Stimulated activated CD4-positive, alpha-beta T cell treated with anti-CD3 and anti-CD28 coated beads, Interleukin-15, amount 100 ng/mL, for 1 hour (primary cell): ENCODE measurements at places on chromosomes 6 and 20.

- no peak for DNase-seq
Observed at GRCh38 chr6:170023620-170024521, 267.0 kb downstream of the DLL1 start.

GRCh38 chr6:41352396-41352795 lies 17.0 kb downstream of the NCR2 start:
- DNase-seq: no peak

DNA sequence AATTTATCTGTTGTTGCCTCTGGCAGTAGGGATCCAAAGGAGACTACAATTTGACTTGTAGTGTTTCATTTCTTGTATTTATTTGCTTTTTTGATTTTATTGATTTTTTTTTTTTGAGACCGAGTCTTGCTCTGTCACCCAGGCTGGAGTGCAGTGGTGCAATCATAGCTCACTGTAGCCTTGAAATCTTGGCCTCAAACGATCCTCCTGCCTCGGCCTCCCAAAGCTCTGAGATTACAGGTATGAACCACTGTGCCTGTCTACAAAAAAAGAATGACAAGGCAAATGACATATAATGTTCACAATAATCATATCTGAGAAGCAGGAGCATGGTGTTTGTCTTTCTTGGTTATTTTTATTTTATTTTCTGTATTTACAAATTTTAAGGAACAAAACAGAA lies 117.6 kb upstream of the RNF24 start:
- DNase-seq: no peak

GRCh38 chr6:139533573-139534471 lies 159.4 kb upstream of the CITED2 start:
- no peak for DNase-seq
